ENCODE measurements at places on chromosomes 3 and 15.

GRCh38 chr3:19487386-19487785 lies 339.1 kb downstream of the KCNH8 start:
- DNase-seq = no peak

GRCh38 chr3:126952983-126953660 lies 29.8 kb upstream of the PLXNA1 start:
- DNase-seq = no peak

GRCh38 chr3:26920646-26921478 lies 298.3 kb downstream of the LRRC3B start:
- no peak for DNase-seq

GRCh38 chr3:101729586-101729985 lies 5.2 kb downstream of the CEP97 start:
- no peak for DNase-seq

- no peak for DNase-seq
Measured at GRCh38 chr3:191770541-191770940, 309.6 kb downstream of the PYDC2 start.

DNA sequence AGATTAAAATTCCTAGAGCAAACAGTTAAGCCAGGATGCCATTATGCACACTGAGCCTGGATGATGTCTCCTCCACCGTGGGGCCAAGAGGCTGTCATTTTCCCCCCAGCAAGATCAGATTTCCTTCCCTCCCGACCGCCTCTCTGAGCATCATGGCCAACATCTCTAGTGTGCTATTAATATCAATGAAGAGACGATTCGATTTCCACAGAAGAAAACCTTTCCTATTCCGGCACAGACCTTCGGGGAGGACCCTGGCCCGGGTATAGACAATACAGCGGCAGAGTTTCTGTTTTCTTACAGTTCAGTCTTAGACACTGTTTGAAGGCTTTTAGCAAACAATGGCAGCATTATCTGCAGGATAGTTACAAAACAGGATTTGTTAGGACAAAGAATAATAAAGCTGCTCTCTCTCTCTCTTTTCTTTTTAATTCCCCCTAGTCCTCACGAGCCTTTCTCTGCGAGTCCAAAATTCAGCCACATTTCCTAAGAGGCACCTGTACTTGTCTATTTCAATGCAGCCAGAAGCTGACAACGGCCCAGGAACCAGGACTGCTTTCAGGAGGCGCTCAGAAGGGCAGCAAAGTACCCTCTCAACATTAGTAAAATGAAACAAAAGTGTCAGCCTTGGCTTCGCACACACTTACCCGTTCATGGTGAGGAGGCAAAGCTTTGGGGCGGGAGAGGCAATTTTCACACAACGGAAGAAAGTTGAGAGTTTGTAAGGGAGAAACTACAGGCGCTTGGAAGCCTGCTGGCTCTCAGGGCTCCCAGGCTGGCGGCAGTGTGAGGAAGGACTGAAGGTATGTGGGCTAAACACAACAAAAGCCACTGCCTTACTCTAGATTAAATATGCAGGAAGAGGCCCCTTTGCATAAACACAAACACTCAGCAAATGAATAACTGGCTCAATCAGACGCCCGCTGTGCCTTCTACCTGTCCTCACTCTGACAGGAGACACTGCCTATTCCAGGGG lies 278.0 kb downstream of the FOXP1 start:
- no peak for DNase-seq

DNA sequence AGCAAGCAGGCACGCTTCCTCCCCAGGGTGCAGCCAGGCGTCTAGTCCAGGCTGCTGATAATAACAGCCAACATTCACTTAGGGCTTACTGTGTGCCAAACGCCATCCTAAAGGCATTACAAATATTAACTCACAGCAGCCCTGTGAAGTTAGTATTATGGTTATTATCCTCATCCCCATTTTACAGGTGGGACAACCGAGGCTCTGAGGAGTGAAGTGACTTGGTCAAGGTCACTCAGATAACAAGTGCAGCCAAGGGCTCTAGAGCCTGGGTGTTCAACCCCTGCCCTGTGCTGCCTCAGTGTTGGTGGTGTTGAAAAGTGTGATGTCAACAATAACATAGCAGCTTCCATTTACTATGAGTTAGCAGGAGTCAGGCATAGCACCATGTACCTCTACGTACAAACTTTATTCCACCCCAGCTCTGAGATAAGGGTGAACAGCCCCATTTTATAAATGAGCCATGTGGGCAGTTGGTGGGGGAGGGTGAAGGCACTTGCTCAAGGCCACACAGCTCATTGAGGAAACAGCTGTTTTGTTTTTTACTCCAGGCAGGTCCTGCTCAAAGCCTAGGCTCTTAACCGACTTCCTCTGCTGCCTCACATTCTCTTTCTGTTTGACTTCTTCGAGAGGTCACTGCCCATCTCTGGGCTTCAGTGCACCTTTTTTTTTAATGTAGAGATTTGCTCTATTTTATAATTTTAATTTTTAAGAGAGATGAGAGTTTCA lies 24.0 kb upstream of the TRH start:
- no peak for DNase-seq

GRCh38 chr15:23736033-23736673 lies 49.0 kb upstream of the NDN start:
- DNase-seq = no peak

DNA sequence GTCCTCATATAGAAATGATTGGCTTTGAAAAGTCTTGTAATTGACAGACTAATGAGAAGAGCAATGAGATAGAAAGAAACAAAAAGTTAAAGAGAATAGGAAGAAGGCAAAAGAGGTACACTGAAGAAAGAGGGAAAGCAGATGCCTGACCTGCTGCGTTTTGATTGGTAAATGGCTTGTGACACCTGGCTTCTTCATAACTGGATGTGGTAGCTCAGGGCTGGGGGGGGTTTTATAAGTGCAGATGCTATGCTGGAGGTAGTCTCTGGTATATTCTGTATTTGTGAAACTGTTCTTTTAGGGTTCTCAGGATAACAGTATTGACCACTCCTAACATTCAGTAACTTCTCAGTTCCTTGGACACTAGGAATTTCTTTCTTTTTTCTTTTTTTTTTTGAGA lies 1.4 kb downstream of the STARD9 start:
- DNase-seq = no peak

DNA sequence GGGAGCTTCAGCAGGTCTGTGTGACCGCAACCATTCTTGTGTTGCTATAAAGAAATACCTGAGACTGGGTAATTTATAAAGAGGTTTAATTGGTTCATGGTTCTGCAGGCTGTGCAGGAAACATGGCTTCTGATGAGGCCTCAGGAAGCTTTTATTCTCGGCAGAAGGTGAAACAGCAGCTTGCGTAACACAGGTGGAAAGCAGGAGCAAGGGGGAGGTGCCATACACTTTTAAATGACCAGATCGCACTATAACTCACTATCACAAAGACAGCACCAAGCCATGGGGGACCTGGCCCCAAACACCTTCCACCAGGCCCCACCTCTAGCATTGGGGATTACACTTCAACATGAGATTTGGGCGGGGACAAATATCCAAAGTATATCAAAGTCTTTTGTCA lies 8.3 kb upstream of the CIB2 start:
- DNase-seq = no peak

DNA sequence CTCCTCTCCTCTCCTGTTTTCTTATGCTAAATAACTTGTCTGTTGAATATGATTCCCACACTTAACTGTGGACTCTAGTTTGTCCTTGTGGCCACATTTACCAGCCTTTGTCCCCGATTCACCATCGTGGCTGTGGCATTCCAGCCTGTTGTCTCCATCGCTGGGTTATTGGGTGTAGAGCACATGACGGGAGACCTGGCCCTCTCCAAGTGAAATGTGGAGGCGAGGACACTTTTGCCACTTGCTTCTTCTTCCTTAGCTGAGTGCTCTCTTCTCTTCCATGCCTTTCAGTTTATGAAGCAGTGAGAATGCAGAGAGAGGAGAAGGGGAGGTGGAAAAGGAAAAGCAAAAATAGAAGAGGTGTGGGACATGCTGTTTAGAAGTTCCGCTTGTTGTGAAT lies 61.5 kb upstream of the SAMMSON start:
- DNase-seq = no peak

DNA sequence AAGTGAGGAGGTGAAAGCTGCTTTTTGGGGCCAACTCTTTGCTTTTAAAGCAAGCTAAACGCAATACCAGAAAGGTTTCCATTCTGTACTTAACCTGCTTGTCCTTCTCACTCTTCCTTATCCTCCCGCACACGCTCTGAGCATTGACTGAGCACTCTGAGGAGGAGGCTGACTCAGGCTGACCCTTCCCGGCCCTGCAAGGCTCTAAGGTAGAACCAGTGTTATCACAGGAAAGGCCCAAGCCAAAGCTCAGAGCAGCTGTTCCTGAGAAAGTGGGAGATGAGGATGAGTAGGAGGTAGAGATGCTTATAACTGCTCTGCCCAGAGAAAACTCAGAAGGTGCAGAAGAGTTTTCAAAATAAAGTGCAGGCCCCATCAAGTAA lies 2.3 kb downstream of the B3GNT5 start:
- DNase-seq = no peak

DNA sequence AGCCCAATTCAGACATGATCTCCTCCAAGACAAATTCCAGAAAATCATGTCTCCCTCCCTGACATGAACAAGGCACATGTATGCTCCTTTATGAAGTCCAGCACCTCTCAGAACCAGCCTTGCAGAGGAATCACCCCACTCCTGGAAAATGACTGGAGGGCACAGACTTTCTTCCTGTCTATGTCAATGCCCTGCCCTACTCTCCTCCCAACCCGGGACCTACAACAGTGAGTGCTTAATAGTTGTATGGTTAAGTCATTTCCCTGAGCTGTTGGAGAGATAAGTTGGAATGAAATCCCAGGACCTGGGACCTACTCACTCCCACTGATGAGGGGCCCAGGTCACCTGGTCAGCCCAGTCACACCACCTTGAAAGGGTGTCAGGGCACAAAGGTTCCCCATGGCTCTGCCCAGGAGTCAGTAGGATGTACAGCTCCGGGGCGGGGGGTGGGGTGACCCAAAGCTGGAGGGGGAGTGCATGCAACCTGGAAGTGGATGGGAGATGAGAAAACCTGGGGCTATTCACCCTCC lies 80.1 kb upstream of the HERC1 start:
- DNase-seq = no peak

GRCh38 chr3:71195492-71195891 lies 388.0 kb downstream of the FOXP1 start:
- no peak for DNase-seq

DNA sequence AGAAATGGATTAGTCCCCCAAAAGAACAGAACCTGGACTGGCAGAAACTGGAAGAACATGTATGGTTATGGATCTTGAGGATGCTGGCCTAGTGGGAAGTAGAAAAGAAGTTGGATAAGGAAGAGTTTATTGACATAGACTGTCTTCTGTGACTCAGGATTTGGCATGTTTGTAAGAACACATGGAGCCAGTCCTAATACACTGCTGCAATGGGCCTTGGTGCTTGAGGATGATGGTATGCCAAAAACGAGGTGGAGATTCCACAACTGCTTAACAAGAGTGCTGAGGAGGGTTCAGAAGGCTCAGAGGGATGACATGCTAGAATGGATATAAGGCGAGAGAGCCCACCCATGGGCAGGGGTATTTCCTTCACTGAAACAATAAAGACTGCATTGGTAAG lies 22.4 kb downstream of the LZTFL1 start:
- DNase-seq = peak; percentile 56

GRCh38 chr3:32026593-32026992 lies 45.0 kb downstream of the ZNF860 start:
- DNase-seq = no peak

DNA sequence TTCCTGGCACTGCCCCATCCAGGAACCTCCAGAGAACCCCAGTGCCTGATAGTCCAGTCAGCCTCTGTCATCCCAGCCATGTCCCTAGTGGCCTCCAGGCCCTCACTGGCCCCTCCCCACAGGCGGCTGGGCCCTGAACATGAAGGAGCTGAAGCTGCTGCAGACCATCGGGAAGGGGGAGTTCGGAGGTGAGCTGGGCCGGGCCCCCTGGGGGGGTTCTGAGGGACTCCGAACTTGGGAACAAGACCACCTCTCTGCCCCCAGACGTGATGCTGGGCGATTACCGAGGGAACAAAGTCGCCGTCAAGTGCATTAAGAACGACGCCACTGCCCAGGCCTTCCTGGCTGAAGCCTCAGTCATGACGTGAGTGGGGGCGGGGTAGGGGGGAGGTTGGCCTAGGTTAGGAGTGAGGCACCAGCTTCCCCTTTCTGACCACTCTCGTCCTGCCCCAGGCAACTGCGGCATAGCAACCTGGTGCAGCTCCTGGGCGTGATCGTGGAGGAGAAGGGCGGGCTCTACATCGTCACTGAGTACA lies 12.0 kb upstream of the LMAN1L start:
- no peak for DNase-seq

GRCh38 chr3:154121701-154122551 lies 736 bp downstream of the ARHGEF26 start:
- DNase-seq = no peak

DNA sequence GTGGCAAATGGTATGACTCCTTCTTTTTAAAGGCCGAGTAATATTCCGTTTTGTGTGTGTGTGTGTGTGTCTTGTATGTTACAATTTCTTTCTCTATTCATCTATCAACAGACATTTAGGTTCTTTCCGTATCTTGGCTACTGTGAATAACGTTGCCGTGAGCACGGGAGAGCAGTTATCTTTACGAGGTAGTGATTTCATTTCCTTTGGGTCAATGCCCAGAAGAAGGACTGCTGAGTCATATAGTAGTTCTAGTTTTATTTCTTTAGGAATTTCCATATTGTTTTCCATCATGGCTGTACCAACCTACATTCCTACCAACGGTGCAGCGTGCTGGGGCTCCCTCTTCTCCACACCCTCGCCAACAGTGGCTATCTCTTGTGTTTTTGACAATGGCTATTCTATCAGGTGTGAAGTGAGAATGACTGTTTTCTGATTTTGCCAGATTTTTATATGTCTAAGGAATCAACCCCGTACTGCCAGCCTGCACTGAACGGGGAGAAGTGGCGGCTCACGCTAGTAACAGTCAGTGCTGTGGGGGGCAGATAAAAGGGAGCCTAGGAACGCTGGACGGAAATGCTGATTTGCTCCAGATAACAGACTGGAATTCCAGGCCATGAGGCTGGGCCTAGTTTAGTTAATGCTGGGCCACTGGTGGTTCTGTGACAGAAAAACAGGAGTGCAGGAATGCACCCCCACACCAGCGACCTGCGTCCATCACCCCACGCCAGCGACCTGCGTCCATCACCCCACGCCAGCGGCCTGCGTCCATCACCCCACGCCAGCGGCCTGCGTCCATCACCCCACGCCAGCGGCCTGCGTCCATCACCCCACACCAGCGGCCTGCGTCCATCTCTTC lies 168.1 kb downstream of the XXYLT1 start:
- DNase-seq = peak; percentile 94

GRCh38 chr3:89113893-89114840 lies 6.7 kb downstream of the EPHA3 start:
- no peak for DNase-seq

GRCh38 chr15:76150513-76150912 lies 90.7 kb downstream of the TMEM266 start:
- no peak for DNase-seq
